ENCODE measurements at places on chromosomes 4 and X. TPM values are rescaled to one million over a fixed set of nuclear protein-coding genes. Genes with fewer than 3 reads are reported as not detected.
A peak's percentile ranks its signal among the peaks of the same experiment; 100 is the strongest.

- no peak for DNase-seq
These were observed 260.8 kb downstream of the BCOR start for GRCh38 chrX:39836802-39837420.

GRCh38 chr4:87543835-87544461, 14.8 kb upstream of the SPARCL1 start:
- DNase-seq = peak; percentile 51

DNA sequence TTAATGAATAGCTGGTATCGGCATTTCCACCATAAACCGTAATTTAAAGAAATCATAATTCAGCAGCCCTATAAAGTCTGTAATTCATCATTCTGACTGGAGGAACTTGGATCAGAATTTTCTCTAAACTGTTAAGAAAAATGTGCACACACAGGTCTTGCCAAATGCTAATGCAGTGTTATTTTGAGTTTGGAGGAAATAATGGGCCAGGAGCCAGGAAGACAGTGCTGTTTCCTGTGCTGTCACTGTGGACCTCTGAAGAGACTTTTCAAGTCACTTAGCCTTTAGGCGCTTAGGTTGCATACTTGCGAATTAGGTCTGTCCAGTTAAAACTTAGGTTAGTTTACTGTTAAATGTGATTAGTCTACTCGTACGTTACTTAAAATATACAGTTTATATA, 137.5 kb upstream of the ANXA3 start:
- DNase-seq = no peak

GRCh38 chr4:15231265-15232091, 196.4 kb upstream of the C1QTNF7 start:
- peak; percentile 88 for DNase-seq

GRCh38 chr4:163003979-163004378, 162.7 kb downstream of the NAF1 start:
- DNase-seq = no peak

- DNase-seq = peak; percentile 89
These were observed at the start of gene PDHA1 for GRCh38 chrX:19343535-19344408. Gene PDHA1, plus strand, starts transcription at chrX:19343927. Its CDS starts 111 bp downstream, at chrX:19344038.

- DNase-seq = no peak
These were observed 11.5 kb downstream of the RAB9A start for GRCh38 chrX:13700380-13700779.

- DNase-seq = no peak
These were observed 64.5 kb downstream of the FTHL17 start for GRCh38 chrX:31007321-31007720.

GRCh38 chrX:24925430-24925829, 90.3 kb downstream of the ARX start:
- no peak for DNase-seq

TMSB15A gene
- 105 TPM for total RNA-seq

DDIT4L gene
- not detected for total RNA-seq

- DNase-seq = no peak
These were observed 22.7 kb upstream of the GRPR start for GRCh38 chrX:16100673-16101072.

ADH1B gene
- total RNA-seq = not detected

DNA sequence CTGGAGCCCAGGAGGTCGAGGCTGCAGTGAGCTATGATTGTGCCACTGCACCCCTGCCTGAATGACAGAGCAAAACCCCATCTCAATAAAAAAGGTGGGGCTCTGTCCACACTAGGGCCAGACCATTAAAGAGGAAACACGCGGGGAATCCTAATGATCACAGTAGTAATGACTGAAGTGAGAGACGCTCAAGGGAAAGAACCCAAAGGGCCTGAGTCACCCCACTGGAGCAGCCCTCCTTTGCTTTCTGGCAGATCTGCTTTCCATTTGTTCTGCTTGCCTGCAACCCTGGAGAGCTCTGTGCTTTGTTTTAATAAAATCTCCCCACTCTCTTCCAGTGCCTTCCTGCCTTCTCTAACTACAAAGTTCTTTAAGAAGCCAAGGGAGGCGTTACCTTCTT, 5.0 kb downstream of the TFDP3 start:
- no peak for DNase-seq

DNA sequence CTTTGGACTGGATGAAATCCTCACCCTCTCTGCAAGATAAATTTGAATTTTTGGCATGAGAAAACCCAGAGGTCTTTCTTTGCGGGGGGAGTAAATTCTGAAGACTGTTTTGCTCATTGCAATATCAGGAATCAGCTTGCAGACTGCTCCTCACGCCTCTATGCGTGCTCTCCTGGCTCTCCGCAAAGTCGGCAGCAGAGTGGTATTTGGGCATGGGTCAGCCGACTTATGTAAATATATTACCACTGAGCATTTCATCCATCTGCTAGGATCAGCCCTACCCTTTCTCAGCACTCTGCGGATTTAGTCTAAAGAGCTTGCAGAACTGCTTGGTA, 288.0 kb downstream of the ASMT start:
- DNase-seq = no peak

PDK3 gene
- 20.5 TPM for total RNA-seq
